ENCODE measurements at places on chromosomes 1 and 21.

DNA sequence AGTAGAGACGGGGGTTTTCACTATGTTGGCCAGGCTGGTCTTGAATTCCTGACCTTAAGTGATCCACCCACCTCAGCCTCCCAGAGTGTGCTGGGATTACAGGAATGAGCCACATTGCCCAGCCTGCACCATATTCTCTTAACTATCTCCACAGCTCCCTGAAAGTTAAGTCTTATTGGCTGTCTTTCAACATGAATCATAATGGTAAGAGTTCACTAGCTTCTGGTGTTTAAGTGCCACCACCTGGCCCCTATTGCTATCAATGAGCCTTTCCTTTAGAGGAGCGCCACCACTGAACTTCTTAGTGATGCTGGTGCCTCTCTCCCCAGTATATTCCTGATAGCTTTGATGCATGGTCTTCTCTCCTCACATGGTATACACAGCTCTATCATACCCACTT is 15.7 kb downstream of the ZFYVE9 start:
- no peak for DNase-seq

GRCh38 chr1:43302721-43303470 is 2.1 kb downstream of the TIE1 start:
- DNase-seq = no peak

DNA sequence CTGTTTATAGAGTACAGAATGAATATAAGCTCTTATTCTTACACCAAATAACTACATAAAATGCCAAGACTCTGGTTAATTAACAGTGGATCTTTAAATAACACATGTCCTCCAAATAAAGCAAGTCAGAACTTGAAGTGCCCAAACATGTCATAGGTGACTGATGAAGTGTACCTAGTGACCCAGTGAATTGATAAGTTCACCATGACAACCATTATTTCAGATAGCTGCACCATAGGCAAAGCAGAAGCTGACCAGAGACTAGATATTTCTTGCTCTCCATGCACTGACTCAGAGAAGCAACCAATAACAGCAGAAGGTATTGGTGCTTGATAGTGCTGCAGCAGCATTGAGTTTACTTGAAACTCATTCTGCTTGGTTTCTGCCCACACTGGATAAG is 192.1 kb downstream of the DUSP10 start:
- DNase-seq = no peak

- DNase-seq = no peak
Observed at GRCh38 chr1:3365523-3366125, 88.8 kb upstream of the ARHGEF16 start.

DNA sequence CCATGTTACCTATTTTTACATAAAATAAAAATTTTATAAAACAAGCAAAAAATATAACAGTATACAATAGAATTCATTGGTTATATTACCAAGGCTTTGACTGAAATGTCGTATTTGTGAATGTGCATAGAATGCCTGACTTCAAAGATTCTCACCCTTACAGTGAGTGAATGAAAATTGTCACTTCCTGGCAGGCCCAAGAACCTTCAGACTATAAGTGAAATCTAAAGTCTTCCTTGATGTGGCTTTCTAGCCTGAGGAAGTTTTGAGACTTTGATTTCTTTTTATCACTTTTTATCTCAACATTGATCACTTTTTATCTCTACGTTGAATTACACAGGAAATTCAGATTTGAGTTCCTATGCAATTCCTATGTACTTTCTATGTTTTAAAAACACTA is 104.7 kb upstream of the KIAA0040 start:
- no peak for DNase-seq

DNA sequence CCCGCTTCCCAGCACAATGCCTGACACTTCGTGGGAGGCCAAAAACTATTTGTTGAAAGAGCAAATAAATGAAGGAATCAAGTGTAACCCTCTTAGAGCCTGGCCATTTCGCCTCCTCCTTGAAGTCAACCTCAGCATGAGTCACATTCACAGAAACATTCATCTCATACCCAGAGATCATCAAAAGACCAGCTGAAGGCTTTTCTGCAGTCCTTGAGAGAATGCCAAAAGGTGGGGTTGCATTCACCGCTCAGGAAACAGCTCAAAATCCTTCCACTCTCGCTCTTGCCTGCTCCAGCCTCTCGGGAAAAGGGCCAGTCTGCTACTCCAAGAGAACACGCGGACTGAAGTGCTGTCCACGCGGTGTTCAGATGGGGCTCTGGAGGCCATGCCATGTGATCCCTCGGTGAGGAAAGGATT is 90.0 kb downstream of the VWA5B1 start:
- no peak for DNase-seq

DNA sequence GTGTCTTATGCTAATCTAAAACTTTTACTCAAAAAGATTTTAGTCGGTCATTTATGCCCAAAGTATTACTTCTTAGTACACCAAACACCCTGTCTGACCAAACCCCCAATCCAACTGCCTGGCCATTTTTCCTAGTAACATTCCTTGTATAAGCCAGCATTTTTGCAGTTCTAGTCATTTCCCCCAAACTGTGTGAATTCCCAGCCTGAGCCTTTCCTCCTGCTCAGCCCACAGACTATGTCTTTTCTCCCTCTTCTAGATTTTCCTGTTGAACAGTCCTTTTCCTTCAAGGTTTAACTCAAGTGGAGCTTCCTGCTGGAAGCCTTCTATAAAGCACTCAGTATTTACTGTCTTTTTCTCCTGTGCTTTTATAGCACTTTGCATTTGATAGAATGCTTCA is 843.8 kb downstream of the USP25 start:
- no peak for DNase-seq

- DNase-seq = no peak
Observed at GRCh38 chr1:17546946-17547670, 7.6 kb downstream of the ARHGEF10L start.

- DNase-seq = no peak
Observed at GRCh38 chr1:94723894-94724293, 96.3 kb upstream of the SLC44A3 start.

DNA sequence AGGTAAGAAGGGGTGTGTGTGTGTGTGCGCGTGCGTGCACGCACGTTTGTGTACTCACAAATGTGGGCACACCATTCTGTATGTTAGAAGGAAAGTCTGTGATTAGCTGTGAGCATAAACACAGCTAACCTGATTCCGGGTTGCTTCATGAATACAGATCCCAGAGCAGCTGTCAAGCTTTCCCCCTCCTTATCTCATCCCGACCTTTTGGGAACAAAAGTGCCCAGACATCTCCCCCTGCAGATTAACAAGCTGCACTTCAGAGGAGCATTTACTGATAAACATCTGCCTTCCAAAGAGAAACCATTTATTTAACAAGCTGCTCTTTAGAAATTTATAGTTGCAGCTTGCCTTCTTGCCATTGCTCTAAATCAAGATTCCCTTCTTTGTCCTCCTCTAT is 97.0 kb downstream of the MT1HL1 start:
- DNase-seq = no peak

GRCh38 chr1:159941591-159942560 is 3.5 kb downstream of the IGSF9 start:
- no peak for DNase-seq

GRCh38 chr1:75133750-75134646 is at the start of gene LHX8:
Gene LHX8 (plus strand): TSS chr1:75134388. CDS start chr1:75136615, 2,227 bp downstream.
- DNase-seq = no peak

All from activated T-cell treated with anti-CD3 and anti-CD28 coated beads for 24 hours (primary cell).